ENCODE measurements at places on chromosomes 11 and 22.
A peak's percentile ranks its signal among the peaks of the same experiment; 100 is the strongest.

DNA sequence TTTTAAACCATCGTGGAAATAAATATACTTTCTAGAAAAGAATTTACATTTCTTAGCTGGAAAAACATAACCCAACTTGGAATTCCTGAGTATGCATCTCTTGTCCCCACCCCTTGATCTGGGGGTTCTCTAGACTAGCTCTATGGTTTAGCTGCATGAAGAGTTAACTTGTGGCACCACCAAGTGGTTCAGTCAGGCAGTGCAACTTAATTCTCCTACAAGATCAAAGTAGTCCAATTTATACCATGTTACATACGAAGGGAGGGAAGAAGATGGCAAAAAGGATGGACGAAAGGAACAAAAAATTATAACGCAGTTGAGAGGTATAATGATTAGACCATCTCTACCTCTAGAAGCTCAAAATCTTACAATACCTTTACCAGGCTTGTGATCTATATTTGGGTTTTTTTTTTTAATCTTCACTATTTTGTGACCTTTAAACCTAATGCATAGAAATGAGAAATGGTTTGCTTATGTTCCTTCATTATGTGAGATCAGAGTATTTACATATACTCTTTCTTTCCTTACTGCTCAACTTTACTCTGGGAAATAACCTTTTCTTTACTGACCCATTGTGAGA lies 28.5 kb upstream of the ALKBH3 start:
- peak; percentile 64 for DNase-seq

GRCh38 chr11:129279326-129280026 lies 87.4 kb upstream of the ARHGAP32 start:
- no peak for DNase-seq

GRCh38 chr22:36162127-36163034 lies 1.8 kb upstream of the APOL3 start:
- no peak for DNase-seq

DNA sequence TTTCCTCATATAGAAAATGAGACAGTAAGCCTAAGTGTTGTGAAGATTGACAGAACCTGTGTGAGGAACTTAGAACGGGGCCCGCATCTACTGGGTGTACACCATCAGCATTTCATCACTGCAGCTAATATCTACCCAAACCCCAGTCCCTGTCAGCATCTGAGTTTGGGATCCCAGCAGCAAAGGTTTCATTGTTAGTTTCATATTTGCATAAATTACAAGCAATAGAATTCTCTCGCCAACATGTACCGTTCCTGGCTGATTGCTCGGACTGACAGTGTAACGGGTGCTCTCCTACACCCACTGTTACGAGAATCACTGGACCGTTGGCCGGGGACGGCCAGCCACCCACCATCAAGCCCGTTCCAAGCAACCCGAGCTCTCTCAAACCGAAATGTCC lies 10.4 kb upstream of the TMPRSS6 start:
- no peak for DNase-seq

DNA sequence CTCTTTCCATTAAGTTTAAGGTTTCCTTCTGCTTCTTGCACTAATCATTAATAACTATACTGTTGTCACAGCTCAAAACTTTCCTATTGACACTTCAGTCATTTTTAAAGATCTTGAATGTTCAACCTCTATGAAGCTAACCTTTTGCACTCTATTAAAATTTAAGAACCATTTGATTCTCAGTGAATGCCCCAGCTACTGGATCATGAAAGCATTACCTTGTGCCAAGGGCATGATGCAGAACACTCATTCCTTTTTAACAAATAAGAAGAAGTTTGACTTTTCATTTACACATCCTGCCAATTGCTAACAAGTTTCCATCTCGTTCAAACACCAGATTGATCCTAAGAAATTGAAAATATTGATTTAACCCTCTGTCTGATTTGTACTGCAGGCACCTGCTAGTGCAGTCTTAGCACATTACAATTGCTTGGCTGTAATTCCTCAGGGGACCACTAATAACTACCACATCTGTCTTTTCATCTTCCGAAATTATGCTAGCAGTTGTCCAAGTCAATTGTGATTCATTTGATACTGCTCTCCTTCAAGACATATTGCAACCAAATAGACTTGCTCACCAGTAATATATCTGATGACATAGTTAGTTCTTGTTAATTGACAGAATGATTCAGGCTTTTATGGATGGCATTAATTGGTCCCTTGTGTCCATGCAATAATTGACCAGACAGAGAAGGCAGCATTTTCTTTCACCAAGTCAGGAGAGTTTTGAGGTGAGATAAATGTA lies 158.4 kb downstream of the TEAD1 start:
- no peak for DNase-seq

- no peak for DNase-seq
Observed at GRCh38 chr22:45102896-45103420, 60.8 kb upstream of the NUP50 start.

DNA sequence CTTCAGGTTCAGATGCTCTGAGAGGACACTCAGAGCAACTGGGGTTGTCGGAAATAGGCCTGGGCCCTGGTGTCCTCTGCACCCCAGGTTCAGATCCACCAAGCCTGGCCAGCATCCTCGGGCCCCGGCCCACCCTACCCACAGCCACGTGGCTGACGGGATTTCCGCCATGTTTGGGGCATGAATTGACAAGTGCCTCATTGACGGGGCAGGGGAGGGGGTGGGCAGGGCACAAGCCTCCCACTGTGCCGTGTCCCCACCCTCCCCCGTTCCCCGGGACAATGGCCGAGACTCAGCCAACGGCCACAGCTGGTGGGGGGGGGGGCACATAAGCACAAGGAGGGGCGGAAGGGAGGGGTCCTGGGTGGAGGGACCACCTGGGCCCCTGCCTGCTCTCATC lies 8.5 kb downstream of the MYRF start:
- no peak for DNase-seq

DNA sequence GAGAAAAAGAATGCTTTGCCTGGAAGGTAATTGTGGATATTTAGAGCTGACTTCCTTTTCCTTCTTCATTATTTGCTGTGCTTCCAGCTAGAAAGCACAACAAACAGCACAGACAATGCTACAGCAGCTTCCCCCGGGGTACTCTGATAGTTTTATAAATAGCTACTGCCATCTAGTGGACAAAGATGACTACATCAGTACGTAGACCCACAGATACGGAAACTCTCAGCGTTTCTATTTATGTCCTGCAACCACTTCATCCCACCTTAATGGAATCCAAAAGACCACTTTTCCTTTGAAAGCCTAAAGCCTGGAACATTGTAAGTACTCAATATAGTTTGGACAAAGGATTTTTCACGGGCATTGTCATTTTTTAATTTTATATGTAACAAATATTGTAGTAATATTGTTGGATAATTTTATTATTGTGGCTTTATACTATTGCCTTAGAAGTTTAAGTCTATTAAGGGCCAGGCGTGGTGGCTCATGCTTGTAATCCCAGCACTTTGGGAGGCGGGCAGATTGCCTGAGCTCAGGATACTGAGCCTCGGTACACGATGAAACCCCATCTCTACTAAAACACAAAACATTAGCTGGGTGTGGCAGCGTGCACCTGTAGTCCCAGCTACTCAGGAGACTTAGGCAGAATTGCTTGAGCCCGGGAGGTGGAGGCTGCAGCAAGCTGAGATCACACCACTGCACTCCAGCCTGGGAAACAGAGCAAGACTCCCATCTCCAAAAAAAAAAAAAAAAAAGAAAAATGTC lies 7.5 kb downstream of the HSPA8 start:
- DNase-seq = peak; percentile 75

DNA sequence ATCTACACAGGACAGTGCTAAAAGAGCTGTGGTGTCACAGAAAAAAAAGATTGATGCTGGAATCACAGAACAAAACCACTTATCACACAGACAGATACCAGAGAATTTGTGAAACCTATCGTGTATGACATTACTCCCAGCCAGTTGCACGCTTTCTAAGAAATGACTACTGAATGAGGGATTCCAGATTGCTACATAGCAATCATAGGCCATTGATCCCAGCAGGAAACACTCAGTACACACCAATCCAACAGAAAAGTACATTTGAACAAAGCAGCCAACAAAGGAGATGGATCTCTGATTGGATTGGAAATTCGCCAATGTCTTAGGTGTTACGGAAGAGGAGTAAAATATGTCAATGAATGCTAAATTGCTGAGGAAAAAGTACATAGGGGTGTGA lies 4.8 kb upstream of the OR8H1 start:
- DNase-seq = no peak
